ENCODE measurements at places on chromosomes 5 and 9.

DNA sequence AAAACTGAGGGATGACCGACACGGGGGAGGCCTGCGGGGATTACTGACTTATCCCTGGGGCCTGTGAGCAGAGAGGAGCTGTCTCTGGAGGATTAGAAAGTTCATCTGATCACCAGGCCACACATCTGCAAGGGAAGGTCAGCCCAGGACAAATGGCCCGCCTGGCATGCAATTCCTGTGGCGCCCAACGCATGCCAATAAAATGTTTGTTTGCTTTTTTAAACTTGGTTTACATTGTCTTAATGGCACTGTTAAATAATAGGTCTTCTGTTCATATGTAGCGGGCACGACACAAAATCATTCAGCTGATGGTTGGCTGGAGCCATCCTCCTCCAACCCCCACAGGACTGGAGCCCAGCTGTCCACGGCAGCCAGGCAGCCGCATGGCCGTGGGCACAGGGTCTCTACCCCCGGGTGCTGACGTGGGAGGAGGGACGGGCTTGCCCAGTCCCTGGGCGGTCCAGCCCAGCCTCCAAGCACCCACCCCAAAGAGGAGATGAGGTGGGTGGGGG, 41.0 kb upstream of the SLC12A7 start:
- no peak for DNase-seq

DNA sequence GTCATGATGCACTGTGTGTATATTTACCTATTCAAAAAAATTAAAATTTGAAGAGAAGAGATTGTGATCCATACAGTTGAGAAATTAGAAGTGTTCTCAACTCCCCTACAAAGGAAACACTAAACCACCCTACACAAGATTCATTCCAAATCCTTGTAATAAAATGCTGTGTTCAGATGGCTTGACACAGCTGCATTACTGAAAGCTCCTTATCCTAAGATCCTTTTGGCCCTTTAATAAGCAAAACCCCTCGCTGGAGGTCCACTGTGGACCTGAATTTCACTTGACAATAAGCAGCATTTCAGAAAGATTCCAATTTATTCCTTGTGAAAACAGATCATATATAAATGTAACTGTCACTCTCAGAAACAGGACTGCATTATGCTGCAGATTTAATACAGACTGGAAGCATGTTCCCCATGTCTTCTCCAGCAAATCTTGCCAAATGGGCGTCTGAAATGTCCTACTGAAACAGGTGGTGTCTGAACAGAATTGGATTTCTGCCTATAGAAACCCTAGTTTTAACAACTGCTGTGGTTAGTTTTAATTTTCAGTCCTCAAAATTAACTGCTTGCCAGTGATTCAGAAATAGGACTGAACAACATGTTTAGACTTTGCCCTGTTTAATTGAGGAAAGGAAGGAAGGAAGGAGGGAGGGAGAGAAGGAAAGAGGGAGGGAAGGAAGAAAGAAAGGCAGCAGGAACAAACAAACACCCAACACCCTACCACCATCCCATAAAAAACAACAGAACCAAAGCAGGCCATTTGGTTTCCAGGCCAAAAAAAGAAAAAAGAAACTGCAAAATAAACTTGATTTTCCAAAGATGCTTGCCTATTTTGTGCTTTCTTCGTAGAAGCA, 179.6 kb downstream of the MLLT3 start:
- DNase-seq = no peak

DNA sequence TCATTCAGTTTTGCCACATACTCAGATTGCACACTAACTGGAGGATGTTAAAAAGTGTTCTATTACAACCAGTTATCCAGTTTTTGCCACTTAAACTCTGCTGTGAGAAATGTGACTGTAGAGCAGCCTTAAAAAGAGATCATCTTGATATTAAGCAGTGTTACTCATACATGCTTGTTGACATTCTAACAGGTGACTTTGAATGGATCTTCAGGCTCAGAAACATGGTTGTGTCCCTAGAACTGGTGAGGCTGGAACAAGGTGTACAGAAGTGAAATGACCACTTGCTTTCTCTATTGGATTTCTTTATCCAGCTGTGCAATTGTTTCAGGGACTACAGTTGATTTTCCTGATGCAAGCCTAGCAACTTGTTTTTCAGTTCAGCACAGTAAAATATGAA, 166.1 kb upstream of the CCDC152 start:
- no peak for DNase-seq

DNA sequence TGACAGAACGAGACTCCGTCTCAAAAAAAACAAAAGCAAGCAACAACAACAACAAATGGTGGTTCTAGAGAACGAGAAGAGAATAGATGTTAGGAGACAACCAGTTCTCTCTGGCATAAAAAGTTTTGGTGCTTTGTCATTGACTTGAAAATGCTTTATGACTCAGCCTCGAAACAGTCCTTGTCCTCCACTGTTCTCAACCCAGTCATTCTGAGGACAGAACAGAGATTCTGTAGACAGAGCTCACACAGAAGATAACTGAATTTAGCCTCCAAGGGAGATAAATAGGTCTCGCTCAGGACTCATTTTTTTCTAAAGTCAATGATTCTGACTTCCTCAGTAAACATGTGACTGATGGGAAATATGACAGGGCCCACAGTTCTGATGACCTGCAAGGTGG, 76.0 kb upstream of the FSTL4 start:
- no peak for DNase-seq

- DNase-seq = no peak
Measured at GRCh38 chr5:58107704-58108103, 352.2 kb downstream of the PLK2 start.

DNA sequence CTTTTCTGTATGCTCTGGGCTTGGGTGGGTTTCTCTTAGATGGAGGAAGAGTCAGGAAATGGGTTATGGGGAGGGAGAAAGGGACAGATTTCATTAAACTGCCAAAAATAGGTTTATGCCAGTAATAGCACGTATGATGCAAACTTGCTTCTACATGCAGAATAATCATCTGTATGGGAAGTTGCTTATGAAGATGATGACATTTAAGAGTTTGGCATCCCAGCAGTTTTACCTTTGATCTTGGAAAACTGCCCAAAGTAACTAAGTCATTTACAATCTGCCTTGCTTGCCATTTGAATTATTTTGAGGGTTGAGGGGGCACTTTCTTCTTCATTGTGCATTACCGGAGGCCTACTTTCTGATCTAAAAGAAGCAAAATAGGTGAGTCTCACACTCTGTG, 282.9 kb upstream of the ANKRD55 start:
- no peak for DNase-seq

DNA sequence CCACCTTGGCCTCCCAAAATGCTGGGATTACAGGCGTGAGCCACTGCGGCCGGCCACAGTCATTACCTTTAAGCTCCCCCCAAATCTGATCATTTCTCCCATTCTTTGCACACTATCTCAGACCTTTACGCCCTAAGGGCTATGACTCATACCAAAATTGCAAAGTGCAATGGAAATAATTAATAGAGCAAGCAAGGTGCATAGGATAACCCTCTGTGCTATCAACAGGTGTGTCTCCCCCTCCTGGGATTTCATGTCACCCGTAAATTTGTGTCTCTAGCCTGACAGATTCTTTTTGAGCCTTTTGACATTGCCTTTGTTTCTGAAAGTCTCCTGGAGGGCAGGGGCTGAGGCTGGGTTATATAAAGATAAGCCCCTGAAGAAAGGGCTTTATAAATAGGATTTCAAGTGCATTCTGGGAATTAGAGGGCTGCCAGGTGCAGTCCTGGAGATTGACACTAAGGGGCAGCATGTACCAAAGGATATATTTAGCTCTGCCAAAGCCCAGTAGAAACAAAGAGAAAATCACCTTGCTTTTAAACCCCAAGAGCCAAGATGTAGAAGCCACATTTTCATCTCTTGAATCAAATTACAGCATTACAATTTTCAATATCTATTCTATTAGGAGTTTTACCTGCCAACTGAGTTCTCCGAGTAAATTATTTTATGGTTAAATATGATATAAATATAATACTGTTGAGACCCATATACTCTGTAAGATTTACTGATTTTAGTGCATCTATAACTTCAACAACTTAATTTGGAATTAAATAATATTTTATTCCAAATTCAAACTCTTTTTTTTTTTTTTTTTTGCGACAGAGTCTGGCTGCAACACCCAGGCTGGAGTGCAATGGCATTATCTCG, 18.2 kb downstream of the S100Z start:
- DNase-seq = peak; percentile 26
